Fibroblast of skin of right biceps (primary cell): ENCODE measurements at places on chromosomes 4 and X.

DNA sequence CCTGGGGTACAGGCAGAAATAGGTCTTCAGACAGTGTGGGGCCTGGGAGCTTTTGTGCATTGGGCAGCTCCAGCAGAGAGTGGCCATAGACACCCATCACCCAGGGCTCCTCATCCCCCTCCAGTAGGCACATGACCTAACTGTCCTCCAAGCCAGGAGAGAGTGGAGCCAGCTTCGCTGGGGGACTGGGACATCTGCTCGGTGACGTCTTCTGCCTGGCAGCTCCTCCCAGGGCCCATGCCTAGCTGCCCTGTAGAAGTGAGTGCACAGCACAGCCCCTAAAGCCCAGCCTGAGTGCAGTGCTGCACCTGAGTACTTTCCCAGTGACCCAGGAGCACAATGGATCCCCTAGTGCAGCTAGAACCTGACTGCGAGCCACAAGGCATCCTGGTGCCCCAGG lies 279.7 kb upstream of the SLC7A11 start:
- no peak for DNase-seq

GRCh38 chr4:61380865-61381264 lies 180.7 kb downstream of the ADGRL3 start:
- DNase-seq: no peak

DNA sequence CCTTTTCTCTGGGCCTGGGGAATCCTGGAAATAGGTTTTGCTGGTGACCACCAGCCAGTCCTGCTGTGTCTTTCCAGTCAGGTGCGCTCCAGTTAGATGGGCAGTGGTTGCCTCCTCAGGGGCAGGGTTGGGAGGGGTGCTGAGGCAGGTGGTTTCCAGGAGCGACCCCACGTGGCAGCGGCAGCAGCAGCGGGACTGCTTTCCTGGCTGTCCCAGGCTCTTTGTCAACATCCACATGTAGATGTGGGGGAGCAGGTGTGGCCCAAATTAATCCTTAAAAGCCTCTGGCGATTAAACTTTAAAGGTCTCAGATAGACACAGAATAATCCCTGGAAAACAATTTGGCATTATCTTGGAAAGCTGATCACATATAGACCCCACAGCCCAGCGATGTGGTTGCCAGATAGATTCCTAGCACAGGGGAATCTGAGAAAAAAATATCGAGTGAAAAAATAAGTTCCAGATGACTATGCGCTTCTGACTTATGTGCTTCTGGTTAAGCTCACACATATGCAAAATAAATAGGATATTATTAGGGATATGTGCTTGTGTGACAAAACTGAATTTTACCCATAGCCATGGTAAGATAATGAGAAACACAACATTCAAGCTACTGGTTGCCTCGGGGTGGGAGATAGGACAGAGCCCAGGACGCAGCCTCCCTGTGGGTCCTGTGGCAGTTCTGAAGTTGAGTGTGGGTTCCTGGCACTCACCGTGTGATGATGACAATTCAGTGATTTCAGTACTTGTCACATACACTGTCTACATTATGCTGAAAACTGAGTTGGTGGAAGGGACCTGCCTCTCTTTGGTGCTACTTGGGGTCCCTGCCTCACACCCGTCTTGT lies 336.4 kb downstream of the ARHGAP10 start:
- no peak for DNase-seq

DNA sequence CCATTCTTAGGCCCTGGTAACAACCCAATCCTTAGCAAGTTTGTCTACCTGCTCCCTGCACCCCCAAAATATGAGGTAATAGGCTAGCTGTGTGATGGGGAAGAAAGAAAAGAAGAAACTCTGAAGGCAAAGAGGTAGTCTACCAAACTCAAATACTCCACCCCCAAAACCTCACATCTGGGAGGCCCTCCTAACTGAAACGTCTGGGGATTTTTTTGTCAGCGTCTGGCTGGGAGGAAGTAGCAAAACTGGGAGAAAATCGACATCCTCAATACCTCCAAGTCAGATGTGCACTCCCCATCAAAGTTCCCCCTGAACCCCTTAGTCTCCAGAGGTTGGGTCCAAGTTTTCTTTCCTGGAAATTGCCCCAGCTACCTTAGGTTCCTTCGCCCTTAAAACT lies 1.0 kb downstream of the LAMP2 start:
- no peak for DNase-seq

DNA sequence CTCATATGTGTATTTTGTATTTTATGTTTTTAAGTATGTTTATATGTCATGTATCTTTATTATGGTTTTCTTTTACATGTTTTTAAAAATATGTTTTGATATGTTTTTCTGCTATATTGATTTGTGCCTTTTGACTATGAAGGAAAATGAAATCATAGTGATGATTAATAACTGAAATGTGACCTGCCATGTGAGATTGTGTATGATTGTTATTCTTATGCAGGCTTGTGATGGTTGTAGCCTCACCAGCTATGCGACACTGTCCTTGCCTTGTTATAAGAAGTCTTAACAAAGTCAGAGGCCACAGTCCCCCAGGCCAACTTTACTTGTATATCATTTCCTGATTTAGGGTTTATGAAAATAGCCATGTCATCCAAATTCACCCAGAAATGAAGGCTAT lies 83.2 kb downstream of the TMEM131L start:
- no peak for DNase-seq

DNA sequence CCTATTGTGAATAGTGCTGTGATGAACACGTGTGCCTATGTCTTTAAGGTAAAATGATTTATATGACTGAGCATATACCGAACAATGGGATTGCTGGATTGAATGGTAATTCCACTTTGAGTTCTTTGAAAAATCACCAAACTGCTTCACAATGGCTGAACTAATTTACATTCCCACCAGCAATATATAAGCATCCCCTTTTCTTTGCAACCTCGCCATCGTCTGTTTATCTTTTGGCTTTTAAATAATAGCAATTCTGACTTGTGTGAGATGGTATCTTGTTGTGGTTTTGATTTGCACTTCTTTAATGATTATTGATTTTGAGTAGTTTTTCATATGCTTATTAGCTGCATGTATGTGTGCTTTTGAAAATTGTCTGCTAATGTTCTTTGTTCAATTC lies 31.8 kb upstream of the UGT2A1 start:
- no peak for DNase-seq

- DNase-seq: no peak
Measured at GRCh38 chr4:176949029-176949428, 156.3 kb upstream of the VEGFC start.

GRCh38 chr4:121183361-121183760 lies 19.2 kb upstream of the TNIP3 start:
- DNase-seq: no peak

DNA sequence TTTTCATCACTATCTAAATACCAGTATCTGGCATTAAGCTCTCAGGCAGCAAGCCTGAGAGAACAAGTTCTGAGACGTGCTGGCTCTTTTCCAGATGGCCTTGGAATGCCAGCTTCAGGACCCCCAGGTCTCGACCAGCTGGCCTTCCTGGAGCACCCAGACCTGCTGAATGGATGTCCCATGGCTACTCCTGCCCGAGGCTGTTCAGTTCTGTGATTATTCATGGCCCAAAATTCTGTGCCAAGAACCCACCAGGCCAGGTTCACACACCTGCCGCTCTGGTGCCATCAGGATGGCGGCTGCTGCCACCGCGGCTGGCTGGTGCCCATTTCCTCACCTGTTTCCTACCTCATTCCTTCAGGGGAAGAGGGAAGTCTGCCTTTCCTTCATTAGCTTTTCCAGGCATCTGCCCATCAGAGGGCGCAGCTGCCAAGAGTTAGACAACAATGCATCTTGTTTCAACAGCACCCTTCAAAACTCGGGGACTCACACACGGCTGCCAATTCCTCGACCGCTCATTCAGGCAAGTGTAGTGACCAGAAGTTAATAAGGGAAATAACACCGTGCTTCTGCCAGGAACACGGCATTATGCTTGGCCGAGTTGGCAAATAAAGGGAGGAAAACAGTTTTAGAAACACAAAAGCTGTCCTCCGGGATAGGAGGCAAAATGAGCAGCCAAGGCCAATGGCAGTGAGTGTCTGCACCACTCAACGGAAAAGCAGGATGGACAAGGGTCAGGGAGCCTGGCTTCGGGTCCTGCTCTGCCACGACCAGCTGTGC lies 173.8 kb downstream of the NSUN7 start:
- DNase-seq: no peak

DNA sequence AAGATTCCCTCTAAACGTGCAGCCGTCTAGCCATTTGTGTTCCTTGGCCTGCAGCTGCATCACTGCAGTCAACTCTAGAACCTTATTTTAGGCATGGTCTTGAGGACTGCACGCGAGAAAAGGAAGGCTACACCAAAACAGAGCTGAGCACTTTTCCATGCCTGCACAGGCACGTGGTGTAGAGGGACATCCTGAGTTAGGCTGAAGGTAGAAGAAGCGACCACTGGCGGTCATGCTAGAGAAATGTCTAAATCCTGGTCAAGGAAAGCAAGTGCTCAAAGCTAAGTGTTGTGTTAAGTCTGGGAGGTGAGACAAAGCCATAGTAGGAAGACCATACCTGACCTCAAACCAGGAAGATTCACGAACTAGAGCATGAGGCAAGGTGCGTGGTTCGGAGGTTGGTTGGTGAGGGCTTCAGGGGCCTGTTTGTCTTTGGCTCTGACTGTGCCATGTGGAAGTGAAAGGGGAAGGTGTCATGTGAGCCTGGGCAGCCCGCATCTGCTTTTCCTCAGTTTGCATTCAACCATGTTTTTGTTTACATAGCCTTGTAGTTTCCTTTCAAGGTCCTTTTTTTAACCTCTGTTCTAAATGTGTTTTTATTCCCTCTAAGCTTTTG lies 203.8 kb downstream of the AASDH start:
- DNase-seq: no peak

- no peak for DNase-seq
Measured at GRCh38 chr4:28774344-28774743, 1913.7 kb downstream of the STIM2 start.

GRCh38 chrX:136147315-136147901 lies at the start of gene FHL1:
Gene FHL1 (plus strand): TSS chrX:136147533.
- DNase-seq: peak; percentile 51

- DNase-seq: no peak
Measured at GRCh38 chr4:125331116-125331515, 16.4 kb downstream of the FAT4 start.

DNA sequence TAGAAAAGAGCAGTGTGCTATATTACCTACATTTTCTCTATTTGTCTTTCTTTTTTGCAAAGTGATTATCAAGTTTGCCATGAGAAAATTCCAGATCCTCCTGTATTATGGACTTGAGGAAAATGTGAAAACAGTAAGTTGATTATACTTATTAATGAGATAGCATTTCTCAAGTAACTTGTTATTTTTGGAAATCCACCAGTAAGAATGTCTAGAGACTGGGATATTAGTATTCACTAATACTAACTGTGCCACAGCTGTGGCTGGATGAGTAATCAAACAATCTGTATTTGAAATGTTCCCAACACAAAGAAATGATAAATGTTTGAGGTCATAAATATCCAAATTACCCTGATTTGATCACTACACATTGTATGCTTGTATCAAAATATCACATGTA lies 147.0 kb upstream of the CTSO start:
- no peak for DNase-seq

DNA sequence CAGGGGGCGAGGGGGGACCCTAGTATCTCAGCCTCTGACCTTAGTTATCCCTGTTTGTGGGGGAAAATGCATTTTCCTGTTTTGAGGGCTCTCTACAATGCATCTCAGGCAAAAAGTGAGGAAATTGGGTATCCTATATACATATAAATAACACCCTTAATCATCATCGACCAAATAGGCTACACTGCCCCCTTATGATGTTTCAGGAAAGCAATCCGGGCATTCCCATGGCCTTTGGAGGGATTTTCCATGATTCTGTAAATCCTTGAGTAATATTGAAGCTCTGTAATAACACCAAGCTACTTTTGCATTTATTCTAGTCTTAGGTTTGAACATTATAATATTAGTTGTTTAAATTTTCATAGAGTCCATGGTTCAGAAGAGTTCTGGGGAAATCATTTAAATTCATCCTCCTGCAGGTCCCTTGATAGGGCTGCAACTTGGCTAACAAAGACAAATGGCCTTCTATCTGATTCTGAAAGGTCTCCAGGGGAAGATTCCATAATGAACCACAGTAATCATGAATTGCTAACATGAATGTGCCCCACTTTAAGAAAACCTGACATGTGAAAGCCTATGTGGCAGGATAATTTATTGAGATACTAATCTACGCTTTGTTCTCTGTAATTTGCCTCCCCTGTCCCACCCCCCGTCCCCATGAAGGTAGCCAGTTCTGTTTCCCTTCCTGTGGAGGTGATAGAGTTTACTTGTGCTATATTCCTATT lies 91.5 kb upstream of the SCOC start:
- no peak for DNase-seq

DNA sequence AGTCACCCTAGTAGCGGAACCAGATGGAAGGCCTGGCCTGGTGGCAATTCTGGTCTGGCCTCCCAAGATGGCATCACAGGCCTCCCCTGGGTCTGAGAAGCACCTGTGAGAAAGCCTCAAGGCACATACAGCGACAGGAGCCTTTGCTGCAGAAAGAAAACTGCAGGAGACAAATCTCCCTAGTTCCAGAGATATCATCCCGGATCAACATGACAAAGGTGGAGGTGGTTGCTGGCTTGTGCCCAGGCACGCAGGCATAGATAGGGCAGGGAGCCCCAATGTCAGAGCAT lies 93.6 kb downstream of the BCOR start:
- no peak for DNase-seq

- peak; percentile 86 for DNase-seq
Measured at GRCh38 chr4:183422962-183423631, 21.3 kb upstream of the CDKN2AIP start.

GRCh38 chr4:89904524-89904923 lies 9.9 kb downstream of the MMRN1 start:
- DNase-seq: no peak

DNA sequence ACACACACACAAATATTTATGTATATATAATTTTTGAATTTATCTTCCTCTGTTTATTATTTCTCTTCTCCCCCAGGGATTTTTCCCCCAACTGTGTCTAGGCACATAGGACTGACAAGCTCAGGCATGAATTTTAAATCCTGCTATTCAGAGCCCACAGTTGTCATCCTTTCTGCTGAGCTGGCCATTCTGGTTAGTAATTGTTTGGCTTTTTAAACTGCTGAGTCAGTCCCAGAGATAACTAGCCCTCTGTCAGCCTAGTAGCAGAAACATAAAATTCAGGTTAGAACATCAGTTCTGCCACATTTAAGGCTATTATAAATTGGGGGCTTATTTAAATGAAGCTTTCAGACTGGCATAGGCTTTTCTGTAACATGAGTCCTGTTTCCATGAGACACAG lies 151.7 kb upstream of the MAOA start:
- no peak for DNase-seq

GRCh38 chr4:67770422-67770821 lies 16.2 kb upstream of the GNRHR start:
- DNase-seq: no peak

DNA sequence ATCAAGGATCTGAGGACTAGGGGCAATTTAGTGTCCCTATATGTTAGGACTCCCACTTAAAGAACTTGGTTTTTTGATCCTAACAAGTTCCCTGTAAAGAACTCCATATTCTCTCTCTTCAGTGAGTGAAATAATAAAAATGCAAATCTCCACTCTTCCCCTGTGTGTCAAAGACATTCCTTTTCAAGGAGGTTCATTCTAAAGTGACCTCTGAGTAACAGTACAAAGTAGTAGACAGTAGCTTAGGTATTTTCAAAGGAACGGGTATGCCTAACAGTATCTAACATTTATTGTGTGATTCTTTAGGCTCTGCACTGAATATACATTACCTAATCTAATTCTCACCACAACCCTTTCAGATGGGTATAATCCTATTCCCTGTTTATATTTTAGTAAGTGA lies 58.4 kb upstream of the SCOC start:
- no peak for DNase-seq

GRCh38 chr4:98092833-98093439 lies 50.3 kb downstream of the STPG2 start:
- peak; percentile 2 for DNase-seq

GRCh38 chrX:150184491-150184890 lies 178.6 kb upstream of the MAMLD1 start:
- DNase-seq: no peak
